Activated CD8-positive, alpha-beta T cell treated with anti-CD3 and anti-CD28 coated beads, Interleukin-2, amount 10 ng/mL, durations not matched to agents 7 days and 5 days (primary cell): ENCODE measurements at places on chromosomes 7 and 10. TPM values are rescaled to one million over a fixed set of nuclear protein-coding genes. Genes with fewer than 3 reads are reported as not detected.

AQP1 gene
- not detected for total RNA-seq

DNA sequence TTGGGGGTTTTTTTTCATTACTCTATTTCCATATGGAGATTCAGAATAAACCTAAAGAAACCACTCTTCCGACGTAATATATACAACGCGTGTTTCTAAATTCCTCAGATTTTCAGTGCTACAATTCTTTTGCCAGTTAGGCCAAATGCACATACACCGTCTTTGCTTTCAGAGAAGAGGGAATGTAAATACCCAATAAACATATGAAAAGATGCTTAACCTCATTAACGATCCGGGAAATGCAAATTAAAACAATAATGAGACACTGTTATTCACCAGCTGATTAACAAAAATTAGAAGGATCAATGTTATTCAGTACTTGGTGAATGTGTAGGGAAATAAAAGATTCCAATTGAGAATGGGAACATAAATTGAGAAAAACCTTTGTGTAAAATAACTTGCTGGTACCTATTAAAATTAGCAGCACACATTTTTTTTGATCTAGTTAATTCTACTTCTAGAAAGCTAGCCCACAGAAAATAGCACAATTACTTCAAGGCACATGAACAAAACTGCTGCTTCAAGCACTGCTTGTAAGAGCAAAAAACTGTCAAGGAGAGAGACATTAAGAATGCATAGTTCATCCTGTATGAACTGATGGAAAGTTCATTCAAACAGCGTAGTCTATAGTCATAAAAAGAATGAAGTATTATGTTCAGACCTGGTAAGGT, 56.7 kb downstream of the FGFR2 start:
- H3K27me3 ChIP-seq = no peaks in the 10 kb centered on the region
- no peaks in the 10 kb centered on the region for H3K36me3 ChIP-seq
- H3K4me3 ChIP-seq = no peak overlapping the region
- H3K27ac ChIP-seq = no peak overlapping the region

GRCh38 chr10:24363070-24363469, 154.1 kb downstream of the KIAA1217 start:
- no peak overlapping the region for H3K4me3 ChIP-seq
- H3K27me3 ChIP-seq = no peaks in the 10 kb centered on the region
- H3K4me1 ChIP-seq = no peaks in the 10 kb centered on the region

- H3K4me3 ChIP-seq = no peak overlapping the region
- no peak overlapping the region for H3K27ac ChIP-seq
- H3K27me3 ChIP-seq = peaks cover 45% of the 10 kb centered on the region
- no peaks in the 10 kb centered on the region for H3K36me3 ChIP-seq
- DNase-seq = no peak
- peaks cover 3% of the 10 kb centered on the region for H3K4me1 ChIP-seq
These were observed 2.5 kb upstream of the MLXIPL start for GRCh38 chr7:73626814-73627213.

- H3K27me3 ChIP-seq = no peaks in the 10 kb centered on the region
- H3K36me3 ChIP-seq = no peaks in the 10 kb centered on the region
- H3K4me3 ChIP-seq = no peak overlapping the region
- no peak for DNase-seq
- no peak overlapping the region for H3K27ac ChIP-seq
These were observed 132.0 kb upstream of the CXCL12 start for GRCh38 chr10:44516891-44517290.

GRCh38 chr10:16845248-16845647, 28.0 kb upstream of the RSU1 start:
- H3K36me3 ChIP-seq = no peaks in the 10 kb centered on the region
- DNase-seq = no peak
- H3K27me3 ChIP-seq = peaks cover 4% of the 10 kb centered on the region
- no peaks in the 10 kb centered on the region for H3K4me1 ChIP-seq
- H3K27ac ChIP-seq = no peak overlapping the region

DNA sequence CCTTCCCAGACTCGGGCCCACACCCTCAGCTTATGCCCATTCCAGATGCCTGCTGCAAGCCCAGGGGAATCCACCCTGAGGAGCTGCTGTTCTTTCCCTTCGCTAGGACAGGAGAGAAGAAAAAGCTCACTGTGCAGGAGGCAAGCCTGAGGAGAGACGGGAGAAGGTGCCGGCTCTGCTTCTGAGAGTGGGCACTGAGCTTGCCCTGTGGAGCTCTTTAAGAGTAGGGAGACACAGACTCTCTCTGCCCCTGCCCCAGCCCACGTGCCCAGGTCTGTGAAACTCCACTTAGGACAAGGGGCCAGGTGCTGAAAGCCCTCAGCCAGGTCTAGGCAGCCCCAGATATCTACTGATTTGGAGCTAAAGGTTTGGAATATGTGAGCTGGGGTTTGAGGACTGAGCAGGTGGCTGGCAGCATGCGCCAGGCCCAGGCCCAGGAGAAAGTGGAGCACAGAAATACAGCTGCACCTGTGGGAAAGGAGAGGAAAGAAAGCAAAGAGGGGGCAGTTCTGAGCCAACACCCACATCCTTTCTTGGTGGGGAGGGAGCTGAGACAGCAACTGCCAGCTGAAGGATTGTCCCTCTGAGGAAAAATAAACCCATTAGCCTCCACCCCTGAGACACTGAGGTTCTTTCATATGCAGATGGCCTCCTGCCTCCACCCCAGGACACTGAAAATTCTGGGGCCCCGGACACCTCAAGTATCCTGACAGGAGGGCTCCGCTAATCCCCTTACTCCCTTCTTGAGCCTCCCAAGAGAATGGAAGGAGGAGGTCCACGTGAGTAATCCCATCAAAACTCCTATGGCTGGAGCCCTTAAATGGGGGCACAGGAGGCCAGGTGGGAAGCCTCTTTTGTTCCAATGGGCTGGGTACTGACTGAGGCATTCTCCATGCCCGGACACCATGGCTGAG, 7.3 kb downstream of the POLL start:
- no peak for DNase-seq
- H3K4me3 ChIP-seq = no peak overlapping the region
- no peak overlapping the region for H3K27ac ChIP-seq
- H3K36me3 ChIP-seq = peaks cover 12% of the 10 kb centered on the region
- no peaks in the 10 kb centered on the region for H3K27me3 ChIP-seq
- peaks cover 3% of the 10 kb centered on the region for H3K4me1 ChIP-seq

DNA sequence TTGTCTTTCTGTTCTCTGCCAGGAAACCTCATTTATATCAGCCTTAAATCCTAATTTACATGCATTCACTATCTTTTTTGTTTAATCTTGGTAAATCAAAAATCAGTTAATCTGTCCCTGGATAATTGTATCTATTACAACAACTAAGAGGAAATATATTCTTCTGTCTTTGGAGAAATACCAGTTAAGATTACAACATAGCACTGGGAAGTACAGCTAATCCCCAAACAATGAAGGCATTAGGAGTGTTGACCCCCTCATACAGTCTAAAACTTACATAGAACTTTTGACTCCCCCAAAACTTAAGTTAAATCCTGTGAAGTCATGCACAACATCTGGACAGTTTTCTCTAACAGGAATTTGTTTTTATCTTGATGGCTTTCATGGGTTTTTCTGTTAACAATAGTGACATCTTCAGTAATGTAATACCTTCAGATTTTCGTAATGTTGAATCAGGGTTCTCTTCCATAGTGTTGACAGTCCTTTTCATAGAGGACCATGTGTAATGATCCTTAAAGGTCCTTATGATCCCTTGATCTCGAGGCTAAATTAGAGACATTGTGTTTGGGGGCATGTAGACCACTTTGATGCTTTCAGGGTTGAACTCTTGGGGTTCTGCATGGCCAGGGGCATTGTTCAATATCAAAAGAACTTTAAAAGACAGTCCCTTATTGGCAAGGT, 24.1 kb upstream of the ABCC2 start:
- no peak for DNase-seq
- no peak overlapping the region for H3K27ac ChIP-seq
- no peak overlapping the region for H3K4me3 ChIP-seq
- H3K27me3 ChIP-seq = no peaks in the 10 kb centered on the region

GRM3 gene
- not detected for total RNA-seq

RHOBTB1 gene
- total RNA-seq = not detected

DNA sequence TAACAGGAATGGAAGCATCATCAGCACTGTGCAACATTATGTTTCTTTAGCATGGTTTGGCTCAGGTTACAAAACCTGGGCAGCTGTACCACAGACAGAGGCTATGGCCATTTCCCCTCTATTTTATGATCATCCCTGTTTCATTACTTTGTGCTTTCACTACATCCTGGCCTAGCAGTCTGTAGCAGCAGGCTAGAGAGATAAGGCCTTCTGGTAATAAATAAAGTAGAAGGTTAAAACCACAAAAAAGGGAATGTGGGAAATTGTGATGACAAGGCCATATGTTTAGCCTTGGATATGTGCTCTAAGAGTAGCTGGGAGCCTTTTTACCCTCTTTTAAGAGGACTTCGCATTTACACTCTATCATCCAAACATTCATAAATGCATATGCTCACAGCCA, 266.2 kb upstream of the PHF14 start:
- no peak for DNase-seq
- no peaks in the 10 kb centered on the region for H3K36me3 ChIP-seq
- H3K4me1 ChIP-seq = no peaks in the 10 kb centered on the region
- H3K27me3 ChIP-seq = no peaks in the 10 kb centered on the region
- H3K27ac ChIP-seq = no peak overlapping the region

DNA sequence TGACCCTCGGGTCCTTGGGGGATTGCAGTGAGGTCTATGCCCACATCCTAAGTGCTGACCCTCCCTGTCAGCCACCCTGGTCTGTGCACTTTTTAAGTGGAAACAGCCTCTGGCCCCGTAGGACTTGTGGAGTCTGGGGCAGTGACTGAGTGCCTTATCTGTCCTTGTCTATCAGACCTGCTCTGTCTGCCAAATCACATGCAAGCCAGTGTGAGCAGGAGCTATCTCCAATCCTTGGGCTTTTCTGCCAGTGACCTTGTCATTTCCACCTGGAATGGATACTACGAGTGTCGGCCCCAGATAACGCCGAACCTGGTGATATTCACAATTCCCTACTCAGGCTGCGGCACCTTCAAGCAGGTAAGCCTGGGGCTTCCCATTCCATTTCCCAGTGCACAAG, 62.7 kb downstream of the C10orf120 start:
- H3K36me3 ChIP-seq = no peaks in the 10 kb centered on the region
- no peaks in the 10 kb centered on the region for H3K4me1 ChIP-seq
- no peak for DNase-seq

DNA sequence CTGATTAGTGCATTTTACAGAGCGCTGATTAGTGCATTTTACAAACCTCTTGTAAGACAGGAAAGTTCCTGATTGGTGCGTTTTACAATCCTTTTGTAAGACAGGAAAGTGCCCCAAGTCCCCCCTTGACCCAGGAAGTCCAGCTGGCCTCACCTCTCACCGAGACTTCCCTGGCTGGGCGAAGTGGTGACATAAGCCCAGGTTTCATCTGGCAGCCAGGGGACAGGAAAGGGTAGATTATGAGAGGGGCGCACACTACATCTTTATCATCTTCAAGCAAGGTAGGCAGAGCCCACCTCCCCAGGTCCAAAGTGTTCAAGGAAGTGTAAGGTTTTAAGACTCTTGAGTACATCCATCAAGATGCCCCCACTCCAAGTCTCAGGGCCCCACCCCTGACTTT, 5.5 kb upstream of the GDF10 start:
- H3K27me3 ChIP-seq = peaks cover 27% of the 10 kb centered on the region
- H3K27ac ChIP-seq = no peak overlapping the region
- no peaks in the 10 kb centered on the region for H3K36me3 ChIP-seq
- DNase-seq = no peak
- H3K4me3 ChIP-seq = no peak overlapping the region
- H3K4me1 ChIP-seq = no peaks in the 10 kb centered on the region

DNA sequence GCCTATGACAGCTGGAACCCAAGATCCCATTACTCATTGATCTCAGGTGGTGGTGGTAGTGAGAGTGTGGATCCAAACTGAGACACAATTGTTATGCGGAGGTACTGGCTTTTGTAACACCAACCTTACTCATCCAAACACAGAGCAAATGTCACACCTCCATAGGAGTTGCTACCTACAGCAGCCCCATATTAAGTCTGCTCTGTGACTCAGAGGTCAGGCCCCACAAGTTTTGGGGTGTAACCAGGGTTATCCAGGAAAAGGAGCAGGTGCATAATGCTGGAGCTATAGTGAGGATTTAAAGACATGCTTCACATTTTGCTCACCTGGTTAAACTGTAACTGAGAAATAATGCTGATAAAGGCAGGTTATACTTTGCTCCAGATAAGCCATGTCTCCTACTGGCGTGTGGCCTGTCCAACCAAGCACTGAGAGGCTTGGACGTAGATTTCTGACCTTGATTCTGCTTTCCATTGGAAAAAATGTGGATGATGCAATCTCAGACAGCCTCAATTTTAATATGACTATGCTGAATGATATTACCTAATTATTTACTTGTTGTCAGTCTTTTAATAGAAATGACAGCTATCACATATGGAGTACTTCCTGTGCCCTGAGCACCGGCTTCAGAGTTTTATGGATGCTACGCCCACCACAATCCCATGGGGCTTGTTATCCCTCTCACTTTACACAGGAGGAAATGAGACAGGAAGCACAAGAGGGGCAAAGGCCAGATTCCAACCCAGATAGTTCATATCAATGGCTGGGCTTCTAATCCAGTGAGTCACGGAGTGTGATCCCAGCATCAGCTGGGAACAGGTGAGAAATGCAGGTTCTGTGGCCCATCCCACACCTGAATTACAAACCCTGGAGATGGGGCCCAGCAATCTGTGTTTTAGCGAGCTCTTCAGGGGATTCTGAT, 181.3 kb downstream of the CHN2 start:
- no peaks in the 10 kb centered on the region for H3K36me3 ChIP-seq
- no peak overlapping the region for H3K27ac ChIP-seq
- no peaks in the 10 kb centered on the region for H3K4me1 ChIP-seq

DNA sequence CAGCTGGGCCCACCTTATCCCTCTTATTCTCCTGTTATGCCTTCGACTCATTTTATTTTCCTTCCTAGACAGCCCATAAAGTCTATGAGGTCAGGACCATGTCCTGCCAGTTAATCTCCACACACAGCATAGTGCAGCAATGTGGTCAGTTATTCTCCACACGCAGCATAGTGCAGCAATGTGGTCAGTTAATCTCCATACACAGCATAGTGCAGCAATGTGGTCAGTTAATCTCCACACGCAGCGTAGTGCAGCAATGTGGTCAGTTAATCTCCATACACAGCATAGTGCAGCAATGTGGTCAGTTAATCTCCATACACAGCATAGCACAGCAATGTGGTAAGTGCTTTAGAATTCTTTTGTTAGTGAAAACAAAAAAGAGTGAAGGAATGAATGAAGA, 77.8 kb downstream of the TEX36 start:
- no peaks in the 10 kb centered on the region for H3K27me3 ChIP-seq
- no peak overlapping the region for H3K4me3 ChIP-seq
- no peaks in the 10 kb centered on the region for H3K36me3 ChIP-seq
- H3K4me1 ChIP-seq = no peaks in the 10 kb centered on the region
- H3K27ac ChIP-seq = no peak overlapping the region

FAM25G gene
- not detected for total RNA-seq

GRCh38 chr10:73873838-73874215, 528 bp downstream of the CAMK2G start:
- peaks cover 35% of the 10 kb centered on the region for H3K36me3 ChIP-seq
- H3K27me3 ChIP-seq = no peaks in the 10 kb centered on the region
- DNase-seq = no peak
- no peak overlapping the region for H3K27ac ChIP-seq

BRAT1 gene
- 39.4 TPM for total RNA-seq

GRCh38 chr7:2100278-2101208, 132.2 kb downstream of the MAD1L1 start:
- H3K4me1 ChIP-seq = peaks cover 47% of the 10 kb centered on the region
- H3K27me3 ChIP-seq = no peaks in the 10 kb centered on the region
- H3K27ac ChIP-seq = peak overlapping the region; percentile 81

TUBAL3 gene
- not detected for total RNA-seq
